ENCODE measurements at places on chromosomes 13 and 19.

DNA sequence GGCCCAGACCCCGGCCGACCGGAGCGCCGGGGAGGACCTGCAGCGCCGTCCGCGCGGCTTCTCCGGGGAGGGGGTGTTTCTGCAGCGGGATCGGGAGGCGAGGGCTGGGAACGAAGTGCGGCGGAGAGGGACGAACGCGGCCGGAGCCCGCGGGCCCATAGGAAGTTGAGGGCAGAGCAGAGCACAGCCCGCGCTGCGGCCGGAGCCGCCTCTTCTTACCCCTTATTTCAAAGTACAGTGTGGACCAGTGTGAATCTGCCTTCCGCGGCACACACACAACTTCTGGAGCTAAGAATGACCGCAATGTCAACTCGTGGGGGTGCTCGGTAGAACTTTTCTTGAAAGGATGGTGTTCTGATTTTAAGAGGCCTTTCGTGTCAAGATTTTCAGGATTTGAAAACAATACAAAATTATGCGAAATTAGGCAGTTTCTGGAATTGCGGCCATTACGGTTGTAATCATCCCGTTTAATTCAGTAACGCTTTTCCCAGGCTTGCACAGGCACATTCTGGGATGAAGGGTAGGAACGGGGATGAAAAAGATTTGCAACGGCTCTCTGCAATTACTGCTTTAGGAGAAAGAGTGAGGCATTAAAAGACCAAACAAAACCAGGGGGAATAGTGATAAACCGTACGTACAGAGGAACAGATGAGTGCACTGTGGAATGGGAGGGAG, 821 bp downstream of the TDRD3 start:
- DNase-seq: peak; percentile 39

DNA sequence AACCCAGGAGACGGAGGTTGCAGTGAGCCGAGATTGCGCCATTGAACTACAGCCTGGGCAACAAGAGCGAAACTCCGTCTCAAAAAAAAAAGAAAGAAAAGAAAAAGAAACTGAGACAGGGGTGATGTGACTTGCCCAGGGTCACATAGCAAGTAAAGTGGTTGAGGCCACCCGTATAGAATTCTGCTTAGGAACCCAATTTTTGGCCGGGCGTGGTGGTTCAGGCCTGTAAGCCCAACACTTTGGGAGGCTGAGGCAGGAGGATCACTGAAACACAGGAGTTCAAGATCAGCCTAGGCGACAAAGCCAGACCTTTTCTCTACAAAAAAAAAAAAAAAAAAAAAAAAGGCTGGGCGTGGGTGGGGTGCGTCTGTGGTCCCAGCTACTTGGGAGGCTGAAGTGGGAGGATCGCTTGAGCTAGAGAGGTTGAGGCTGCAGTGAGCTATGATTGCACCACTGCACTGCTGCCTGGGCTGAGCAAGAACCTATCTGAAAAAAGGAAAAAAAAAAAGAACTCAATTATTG, 1.3 kb downstream of the SNRPA start:
- no peak for DNase-seq

GRCh38 chr19:49896863-49897621, at the start of gene IL4I1:
Gene IL4I1, minus strand, starts transcription at chr19:49896887. Its CDS starts 727 bp downstream, at chr19:49896160.
- no peak for DNase-seq

GRCh38 chr19:48999481-49000325, 6.0 kb downstream of the RUVBL2 start:
- peak; percentile 57 for DNase-seq

GRCh38 chr13:103067751-103068555, 1.7 kb upstream of the SLC10A2 start:
- no peak for DNase-seq

- DNase-seq: no peak
Observed at GRCh38 chr13:40550130-40550529, 116.3 kb downstream of the FOXO1 start.

All from smooth muscle cell of the brain vasculature (primary cell).